Stimulated activated CD4-positive, alpha-beta T cell treated with anti-CD3 and anti-CD28 coated beads, Interleukin-2, amount 100 ng/mL, for 4 hours (primary cell): ENCODE measurements at places on chromosomes 1 and 21.

DNA sequence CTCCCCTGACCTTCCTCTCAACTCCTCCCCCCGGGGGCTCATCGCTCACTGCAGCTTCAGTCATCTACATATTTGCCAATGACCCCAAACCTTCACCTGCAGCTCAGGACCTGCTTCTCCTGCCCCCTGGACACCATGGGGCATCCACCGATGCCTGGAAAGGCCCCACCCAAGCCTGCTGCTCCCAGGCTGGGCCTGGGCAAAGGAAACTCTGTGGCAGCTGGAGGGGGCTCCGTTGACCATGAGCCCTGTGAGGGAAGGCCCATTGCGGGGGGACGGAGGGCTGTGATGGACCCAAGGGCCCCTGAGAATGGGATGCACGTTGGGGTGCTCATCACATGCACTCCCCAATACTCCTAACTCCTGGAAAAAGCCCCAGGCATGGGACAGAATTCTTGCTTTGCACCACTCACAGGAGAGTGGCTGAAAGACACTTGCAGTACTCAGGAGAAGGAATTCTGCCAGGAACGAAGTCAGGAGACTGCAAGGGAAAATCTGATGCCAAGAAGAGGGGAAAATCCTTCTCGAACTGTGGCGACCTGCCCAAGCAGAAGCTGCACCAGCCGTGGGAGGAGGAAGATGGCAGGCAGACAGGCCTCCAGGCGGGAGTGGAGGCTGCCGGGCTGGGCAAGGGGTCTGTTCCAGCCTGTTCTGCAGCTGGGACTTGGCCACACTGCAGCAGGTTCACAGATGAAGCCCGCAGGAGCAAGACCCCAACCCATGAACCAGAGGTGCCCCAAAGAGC lies 18.4 kb downstream of the MATN1 start:
- no peak for DNase-seq

DNA sequence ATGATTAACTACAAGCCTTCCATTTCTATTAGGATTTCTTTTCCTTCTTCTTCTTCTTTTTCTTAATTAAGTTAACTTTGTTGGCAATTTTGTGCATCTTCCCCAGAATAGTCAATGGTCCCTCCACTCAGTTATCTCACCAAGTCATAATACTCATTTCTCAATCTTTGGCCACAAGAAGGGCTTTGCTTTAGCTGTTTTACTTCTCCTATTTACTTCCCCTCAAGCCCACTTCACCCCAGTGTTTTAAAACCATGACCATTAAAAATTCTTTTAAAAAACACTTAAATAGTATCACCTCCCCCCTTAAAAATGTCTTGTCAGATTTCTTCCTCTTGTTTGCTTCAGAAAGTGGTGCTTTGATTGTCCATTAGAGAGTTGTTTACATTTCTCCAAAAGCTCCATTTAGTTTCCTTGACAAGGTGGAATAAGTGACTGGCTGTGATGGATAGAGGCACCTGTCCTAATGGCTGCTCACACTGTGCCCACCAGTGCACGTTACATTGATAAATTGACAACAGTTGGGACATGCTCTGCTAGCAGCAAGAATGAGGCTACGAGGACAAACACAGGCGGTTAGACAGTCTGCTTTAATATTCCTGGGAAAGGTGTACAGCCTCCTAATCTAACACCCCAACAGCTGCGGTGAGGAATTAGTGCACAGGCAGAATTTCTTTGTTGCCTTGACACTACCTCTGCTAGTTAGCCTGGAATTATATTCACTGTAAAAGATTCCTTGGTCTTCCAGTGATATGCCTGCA lies 354.7 kb downstream of the LMO4 start:
- no peak for DNase-seq

DNA sequence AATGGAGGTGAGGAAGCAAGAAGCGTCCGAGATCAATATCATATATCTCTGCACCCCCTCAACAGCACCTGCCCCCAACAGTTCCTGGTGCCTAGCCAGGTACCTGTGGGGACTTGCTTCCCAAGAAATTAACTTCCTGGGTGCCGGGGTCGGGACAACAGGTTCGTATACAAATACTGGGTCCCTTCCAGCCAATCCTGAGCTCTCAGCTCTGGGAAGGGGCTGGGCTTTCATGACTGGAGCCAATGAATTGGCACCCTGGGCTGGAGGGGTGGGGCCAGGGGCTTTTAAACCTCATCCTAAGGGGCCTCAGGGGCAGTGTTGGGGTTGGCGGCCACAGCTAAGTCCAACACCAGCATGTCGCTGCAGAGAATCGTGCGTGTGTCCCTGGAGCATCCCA lies at the start of gene PADI3:
Gene PADI3, plus strand, starts transcription at position 318 of the 400 bp plus-strand sequence. Its CDS starts 40 bp downstream, at position 358.
- DNase-seq: no peak

DNA sequence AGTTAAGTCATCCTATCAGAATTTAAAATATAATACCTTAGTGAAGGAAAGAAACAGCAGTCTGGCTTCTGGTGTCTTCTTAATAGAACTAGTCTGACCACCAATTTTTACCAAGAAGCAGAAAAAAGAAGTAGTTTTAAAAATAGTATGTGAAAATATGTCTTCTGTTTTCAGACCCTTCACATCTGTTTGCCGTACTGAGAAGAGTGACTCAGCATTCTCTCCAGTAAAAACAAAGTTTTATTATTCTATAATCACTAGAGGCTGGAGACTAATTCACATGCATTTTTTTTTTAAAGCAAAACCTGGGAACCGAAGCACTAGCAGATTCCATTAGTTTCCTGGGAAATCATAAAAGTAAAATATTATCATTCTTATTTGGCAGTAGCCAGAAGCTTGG lies 163.8 kb downstream of the COL24A1 start:
- no peak for DNase-seq

GRCh38 chr1:183578856-183579255 lies 11.4 kb downstream of the NCF2 start:
- DNase-seq: no peak

GRCh38 chr21:32360401-32360975 lies 32.3 kb downstream of the URB1 start:
- no peak for DNase-seq

GRCh38 chr1:207328908-207329440 lies 7.5 kb downstream of the CD55 start:
- no peak for DNase-seq

DNA sequence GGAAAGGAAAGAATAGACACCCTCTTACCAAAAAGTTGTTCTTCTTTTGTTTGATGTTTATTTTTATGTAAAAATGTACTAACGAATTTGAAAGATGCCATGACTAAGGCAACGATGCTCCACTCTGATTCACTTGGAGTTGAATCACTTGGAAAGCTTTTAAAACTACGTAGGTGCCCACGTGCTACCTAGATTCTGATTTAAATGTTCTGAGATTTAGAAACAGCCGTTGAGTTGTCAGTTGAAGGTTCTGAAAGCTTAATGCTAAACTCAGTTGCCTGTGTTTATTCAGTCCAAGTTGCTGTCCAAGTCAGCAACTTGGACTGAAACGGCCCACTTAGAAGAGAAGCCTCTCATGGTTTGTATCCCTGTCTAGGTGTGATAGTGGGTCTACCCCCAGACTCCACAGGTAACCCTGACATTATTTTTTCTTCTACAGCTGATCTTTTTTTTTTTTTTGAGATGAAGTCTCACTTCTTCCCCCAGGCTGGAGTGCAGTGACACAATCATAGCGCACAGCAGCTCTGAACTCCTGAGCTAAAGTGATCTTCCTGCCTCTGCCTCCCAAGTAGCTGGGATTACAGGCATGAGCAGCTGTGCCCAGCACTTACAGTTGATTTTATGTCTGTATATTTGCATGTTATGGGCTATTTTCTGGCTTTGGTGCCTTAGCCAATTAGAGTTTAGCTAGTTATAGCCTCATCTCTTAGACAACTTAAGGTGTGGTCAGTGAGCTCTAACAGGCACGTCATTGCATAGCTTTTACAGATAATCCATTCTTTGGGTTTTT lies 1.4 kb upstream of the VAMP4 start:
- peak; percentile 32 for DNase-seq

- DNase-seq: no peak
These were observed 8.6 kb downstream of the AGO3 start for GRCh38 chr1:35939484-35939883.
